ENCODE measurements at places on chromosomes 13 and 19.

DNA sequence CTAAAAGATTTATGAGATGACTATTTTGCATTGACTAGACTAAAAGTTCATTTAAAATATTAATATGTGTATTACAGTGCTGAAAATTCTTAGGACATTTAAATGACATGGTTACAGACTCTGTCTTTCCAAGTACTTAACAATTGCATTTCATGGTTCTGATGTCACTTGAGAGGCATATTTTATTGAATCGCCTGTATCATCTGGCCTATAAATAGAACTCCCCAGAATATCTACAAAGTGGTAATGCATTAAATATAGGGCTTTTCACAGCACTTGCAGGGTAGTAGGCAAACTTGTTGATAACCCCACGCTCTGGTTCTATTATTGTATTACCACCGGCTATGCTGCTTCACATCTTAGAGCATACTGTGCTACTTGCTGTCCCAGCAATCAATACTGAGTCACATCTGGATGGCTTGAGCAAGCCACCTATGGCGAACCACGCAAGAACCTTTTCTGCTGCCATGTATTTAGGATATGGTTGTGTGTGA, 400.6 kb downstream of the HS6ST3 start:
- no peak for DNase-seq

GRCh38 chr19:41802770-41803169, 6.4 kb downstream of the CEACAM3 start:
- DNase-seq, result no peak

DNA sequence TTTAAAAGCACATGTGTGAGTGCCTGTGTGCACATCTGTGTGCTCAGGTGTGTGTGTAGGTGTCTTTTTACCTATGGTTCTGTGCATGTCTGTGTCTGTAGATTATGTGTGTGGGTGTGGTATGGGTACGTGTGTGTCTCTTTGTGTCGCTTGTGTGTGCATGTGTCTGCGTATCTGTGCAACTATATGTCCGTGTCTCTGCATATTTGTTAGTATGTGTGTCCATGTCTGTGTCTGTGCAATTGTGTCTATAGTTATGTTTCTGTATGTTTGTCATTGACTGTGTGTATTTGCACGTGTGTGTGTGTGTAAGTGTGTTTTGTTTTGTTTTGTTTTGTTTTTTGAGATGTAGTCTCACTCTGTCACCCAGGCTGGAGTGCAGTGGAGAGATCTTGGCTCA, 7.3 kb upstream of the KCTD15 start:
- DNase-seq, result no peak

DNA sequence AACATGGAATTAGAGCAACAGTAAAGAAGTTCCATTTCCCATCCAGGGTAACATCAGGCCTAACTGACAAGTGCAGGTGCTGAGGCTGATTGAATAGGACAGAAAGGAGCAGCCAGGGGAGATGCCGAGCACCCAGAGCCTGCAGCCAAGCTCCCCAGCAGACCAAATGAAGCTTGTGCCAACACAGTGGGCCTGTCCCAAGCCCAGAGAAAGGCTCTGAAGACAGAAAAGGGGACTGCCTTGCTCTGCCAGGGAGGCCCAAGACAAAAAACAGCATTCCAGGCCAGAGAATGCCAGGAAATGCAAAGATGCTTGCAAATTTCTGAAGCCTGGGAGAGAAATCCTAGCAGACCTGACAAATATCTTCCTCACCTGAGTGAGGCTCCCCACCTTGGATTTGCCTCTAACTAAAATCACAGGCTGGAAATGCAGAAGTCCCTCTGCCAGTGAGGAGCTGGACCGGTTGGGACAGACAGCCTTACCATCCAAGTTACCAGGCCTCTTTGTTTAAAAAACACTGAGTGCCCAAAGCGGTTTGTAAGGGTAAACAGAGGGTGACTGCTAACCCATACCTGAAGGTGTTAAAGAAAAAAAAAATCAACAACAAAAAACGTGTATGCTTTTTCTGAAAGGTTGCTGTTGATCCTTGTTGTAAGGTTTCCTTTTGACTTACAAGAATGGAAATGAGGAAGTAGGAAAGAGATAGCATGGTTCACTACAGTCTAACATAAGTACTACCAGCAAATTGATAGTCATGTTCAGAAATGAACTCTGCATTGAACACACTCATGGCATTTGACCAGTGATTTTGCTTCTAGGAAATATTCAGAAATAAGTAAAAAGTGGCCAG, 11.8 kb upstream of the HMGB1 start:
- no peak for DNase-seq

- no peak for DNase-seq
Measured at GRCh38 chr13:93959796-93960533, 519.5 kb downstream of the DCT start.

- DNase-seq, result no peak
Measured at GRCh38 chr13:98823442-98823841, 71.0 kb upstream of the SLC15A1 start.

- DNase-seq, result no peak
Measured at GRCh38 chr19:46660008-46660517, 919 bp downstream of the DACT3 start.

GRCh38 chr13:39787086-39787487, 131.6 kb downstream of the COG6 start:
- no peak for DNase-seq

GRCh38 chr13:104181526-104182231, 1115.5 kb upstream of the SLC10A2 start:
- DNase-seq, result no peak

DNA sequence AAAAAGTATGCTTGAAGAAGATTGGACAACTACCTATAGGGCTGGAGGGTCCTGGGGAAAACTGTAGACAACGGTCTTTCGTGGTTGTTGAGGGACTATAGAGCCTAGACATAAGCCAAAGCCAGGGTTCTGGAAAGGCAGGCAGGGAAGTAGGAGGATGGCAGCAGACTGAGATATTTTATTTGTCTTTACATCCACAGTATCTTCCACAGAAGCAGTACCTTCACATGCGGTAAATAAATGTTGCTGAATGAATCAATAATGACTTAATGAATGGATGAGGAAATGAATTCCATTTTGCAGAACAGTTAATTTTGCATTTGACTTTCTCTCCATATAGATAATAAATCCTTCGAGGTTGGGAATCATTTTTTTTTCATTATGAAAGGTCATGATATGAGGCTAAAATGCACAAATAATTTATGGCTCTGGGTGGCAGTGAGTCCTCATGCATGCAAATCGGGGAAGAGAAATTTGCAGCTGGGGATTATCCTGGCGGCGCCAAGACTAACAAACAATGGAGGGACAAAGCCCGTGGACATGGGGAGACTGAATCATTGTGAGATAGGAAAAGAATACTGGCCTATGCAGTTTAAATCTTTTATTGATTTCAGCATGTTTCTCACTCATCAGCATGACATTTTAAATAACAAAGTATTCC, 102.0 kb downstream of the ERCC5 start:
- DNase-seq, result no peak

- no peak for DNase-seq
Measured at GRCh38 chr19:34713262-34713637, 20.8 kb upstream of the ZNF181 start.

Data from activated CD4-positive, alpha-beta T cell treated with anti-CD3 and anti-CD28 coated beads, Interleukin-10, Interleukin-2, amounts not matched to agents 100 ng/mL and 50 ng/mL, durations not matched to agents 16 hours and 8 hours (primary cell).